ENCODE measurements at places on chromosomes 1 and 21. TPM values are rescaled to one million over a fixed set of nuclear protein-coding genes. Genes with fewer than 3 reads are reported as not detected.

Gene MIXL1
- total RNA-seq: not detected

Gene TMPRSS3
- total RNA-seq: 1.7 TPM

Gene NECTIN4
- not detected for total RNA-seq

Gene TCHHL1
- total RNA-seq: not detected

Gene KRTAP24-1
- not detected for total RNA-seq

Gene RBBP5
- total RNA-seq: 31.5 TPM

Gene COL16A1
- total RNA-seq: not detected

Gene AADACL3
- not detected for total RNA-seq

Gene ACTA1
- total RNA-seq: not detected

Gene VAV3
- total RNA-seq: 9.6 TPM

Gene TTC34
- 8.0 TPM for total RNA-seq

Gene ST6GALNAC5
- not detected for total RNA-seq

Gene TRPM2
- total RNA-seq: 1.2 TPM

Gene JMJD4
- total RNA-seq: 13.0 TPM

Gene CLCNKA
- not detected for total RNA-seq

Gene DMRTA2
- not detected for total RNA-seq

Gene E2F2
- total RNA-seq: 54.8 TPM

Gene PTGS2
- total RNA-seq: 21.8 TPM

Data from naive thymus-derived CD4-positive, alpha-beta T cell (primary cell).